Hypothalamus (tissue), 51 donors: ENCODE measurements at places on chromosomes 12 and 14.

- DNase-seq, result no peak
Measured at GRCh38 chr12:51721282-51721940, 127.1 kb downstream of the FIGNL2 start.

- no peak for DNase-seq
Measured at GRCh38 chr14:69137416-69137815, 15.5 kb downstream of the DCAF5 start.

DNA sequence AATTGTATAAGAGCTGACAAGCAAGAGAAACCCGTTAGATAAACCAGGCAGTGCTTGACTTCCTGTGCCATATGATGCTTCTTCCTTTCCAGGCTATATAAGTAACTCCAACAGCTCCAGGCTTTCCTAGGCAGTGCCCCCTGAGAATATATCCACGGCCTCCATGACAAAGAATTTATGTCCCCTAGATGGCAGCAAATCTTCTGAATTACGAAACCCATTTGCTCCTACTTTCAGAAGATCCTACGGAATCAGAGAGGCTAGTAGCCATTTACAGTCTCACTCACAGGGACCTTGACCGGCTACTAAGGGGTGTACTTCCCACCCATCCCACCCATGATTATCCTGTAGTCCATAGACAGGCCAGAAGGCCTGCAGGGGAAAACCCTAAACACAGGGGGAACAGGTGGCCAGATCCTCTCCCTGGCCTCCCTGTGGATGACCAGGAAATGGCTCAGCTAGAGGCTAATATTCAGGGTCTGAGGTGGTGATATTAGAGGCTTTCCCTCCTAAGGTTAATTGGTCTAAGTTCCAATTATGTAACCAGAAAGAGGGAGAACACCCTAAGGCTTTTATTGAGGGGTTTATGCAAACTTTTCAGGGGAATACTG is 77.2 kb upstream of the DCD start:
- DNase-seq, result no peak

GRCh38 chr14:96349286-96350075 is 13.7 kb downstream of the ATG2B start:
- no peak for DNase-seq

DNA sequence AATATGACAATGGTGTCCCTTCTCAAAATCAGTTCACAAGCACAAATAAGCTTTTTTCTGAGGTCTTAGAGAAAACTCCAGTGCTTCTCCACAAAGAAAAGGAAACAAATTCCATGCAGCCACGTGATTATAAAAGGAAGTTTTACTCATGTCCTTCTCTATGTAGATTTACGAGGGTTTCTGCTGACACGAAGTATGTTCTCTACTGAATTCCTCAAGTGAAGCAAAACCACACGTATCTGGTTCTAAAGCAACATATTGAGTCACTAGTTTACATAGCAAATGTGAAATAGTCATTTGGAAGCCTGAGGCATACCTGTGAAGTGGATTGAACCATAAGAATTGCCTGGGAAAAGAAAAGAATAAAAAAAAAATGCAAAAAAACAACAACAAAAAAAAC is 31.9 kb downstream of the BMP4 start:
- no peak for DNase-seq

GRCh38 chr14:64636208-64636979 is 67.8 kb upstream of the PLEKHG3 start:
- no peak for DNase-seq

DNA sequence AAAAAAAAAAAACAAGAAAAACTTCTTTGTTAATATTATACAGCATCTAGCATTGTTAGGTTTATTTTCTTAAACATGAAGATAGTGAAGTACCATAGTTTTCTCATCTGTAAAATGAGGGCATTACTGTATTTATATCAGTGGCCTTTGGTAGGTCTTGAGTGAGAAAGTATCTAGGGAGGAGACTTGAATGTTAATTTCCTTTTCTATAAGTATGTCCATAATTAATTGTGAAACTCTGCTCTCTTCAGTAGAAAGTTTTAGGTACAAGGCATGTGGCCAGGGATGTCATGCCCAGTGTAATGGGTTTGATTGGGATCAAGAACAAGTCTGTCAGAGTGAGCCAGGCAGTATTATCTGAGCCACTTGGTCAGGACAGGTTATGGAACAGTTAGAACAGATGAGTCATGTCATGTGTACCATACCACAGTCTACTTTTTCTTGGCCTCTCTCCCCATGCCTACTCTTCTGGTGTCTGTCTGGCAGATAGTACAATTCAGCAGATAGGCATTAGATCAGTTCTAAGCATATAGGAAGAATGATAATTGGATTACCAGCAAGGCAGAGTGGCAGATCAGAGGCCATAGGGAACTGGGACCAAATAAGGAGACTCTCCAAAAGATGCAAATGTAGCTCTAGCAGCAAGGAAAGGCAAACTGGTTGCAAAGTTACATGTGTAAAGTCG is 30.4 kb downstream of the FBXO34 start:
- DNase-seq, result no peak

- DNase-seq, result no peak
Measured at GRCh38 chr12:12804011-12804410, 9.1 kb upstream of the DDX47 start.

DNA sequence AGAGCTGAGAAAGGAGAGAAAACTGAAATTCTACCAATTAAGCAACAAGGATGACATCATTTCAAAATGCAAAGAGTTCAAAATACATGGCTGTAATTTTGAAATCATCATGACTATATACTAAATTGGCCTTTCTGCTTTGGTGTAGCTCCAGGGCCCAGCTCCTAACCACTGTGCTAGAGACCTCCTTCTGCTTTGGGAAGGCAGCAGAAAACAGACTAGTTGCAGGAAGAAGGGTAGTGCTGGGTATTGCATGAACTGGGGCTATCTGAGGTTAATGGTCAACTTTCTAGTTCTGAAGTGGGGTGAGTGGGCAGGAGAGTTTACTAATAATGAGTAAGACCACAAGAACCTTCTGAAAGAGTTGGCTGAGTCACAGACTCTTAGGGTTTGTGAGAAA is 66.2 kb downstream of the PTGER2 start:
- no peak for DNase-seq

DNA sequence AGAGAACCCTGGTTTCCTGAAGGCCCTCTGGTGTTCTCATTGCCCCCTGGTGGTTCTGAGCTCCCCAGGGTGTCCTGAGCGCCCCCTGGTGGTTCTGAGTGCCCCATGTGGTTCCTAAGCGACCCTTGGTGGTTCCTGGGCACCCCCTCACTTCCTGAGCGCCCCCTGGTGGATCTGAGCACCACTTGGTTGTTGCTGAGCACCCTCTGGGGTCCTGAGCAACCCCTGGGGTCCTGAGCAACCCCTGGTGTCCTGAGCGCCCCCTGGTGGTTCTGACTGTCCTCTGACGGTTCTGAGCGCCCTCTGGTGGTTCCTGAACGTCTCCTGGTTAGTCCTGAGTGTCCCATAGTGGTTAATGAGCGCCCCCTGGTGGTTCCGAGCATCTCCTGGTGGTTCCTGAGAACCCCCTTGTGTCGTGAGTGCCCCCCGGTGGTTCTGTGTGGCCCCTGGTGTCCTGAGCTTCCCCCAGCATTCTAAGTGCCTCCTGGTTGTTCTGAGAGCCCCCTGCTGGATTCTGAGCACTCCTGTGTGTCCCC is 568.3 kb downstream of the TMEM121 start:
- DNase-seq, result no peak

- DNase-seq, result no peak
Measured at GRCh38 chr12:1618489-1618888, 10.5 kb upstream of the WNT5B start.

GRCh38 chr12:116950628-116951325 is 40.0 kb downstream of the FBXW8 start:
- DNase-seq, result no peak

DNA sequence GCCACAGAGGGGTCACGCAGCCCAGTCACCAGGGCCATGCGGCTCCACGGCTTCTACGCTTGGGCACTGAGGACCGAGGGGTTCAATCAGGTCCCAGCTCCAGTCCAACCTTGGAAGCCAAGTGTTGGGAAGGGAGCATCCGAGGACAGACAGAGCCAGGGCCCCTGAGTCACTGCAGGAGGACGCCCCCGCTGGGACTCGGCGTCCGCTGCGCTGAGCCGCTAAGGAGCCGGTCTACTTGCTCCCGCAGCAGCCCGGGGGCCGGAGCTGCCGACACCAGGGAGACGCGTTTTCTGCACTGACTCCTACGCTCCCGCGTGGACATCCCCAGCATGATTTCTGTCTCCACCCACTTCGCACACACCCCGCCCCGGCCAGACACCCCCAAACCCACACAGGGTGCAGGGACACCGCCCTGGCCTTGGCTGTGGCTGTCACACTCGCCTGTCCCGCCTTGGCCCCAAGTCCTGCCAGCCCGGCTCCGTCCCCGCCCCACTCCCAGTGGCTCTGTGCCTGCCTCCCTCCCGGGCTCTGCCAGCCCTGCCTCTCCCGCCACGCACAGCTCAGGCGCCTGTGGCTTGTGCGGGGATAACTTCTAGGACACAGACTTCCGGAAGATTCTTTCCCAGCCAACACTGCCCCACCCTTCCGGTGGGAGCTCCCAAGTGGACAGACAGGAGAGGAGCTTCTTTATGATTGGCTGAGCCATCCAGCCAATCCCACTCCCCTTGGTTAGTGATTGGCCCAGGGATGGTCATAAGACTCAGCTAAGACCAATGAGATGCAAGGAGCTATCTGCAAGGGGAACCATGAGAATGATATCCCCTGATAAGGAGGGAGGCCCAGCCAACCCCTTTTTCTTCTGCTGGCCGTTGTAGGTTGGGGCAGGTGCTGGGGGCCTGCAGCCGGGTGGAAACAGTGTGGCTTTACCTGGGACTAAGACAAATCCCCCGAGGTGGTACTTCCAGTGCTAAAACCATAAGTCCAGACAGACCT is 118.9 kb upstream of the SFSWAP start:
- DNase-seq, result no peak

DNA sequence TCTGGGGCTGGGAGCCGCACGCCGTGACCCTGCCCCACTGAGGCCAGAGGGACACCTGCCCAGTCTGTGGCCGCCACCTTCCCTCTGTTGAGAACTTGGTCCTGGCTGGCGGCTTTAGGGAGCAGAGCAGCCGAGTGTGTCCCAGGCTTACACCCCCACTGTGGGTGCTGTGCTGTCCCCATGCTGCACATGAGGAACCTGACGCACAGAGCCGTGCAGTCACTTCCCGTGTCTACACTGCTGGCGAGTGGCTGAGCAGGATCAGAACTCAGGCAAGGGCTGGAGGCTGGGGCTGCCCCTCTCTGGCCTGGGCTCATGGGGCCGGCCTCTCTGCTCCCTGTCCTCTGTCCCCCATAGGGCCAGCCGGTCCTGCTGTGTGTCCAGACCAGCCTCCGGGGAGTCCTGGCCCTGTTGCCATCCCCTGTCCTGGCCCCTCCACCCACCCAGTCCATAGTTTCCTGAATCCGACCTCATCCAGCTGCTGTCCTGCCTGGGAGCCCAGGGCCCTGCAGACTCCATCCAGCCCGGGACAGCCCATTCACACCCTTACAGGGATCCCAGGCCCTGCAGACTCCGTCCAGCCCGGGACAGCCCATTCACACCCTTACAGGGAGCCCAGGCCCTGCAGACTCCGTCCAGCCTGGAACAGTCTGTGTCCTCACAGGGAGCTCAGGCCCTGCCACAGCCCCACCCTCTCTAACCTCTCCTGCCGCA is 10.3 kb downstream of the FBRSL1 start:
- no peak for DNase-seq

- no peak for DNase-seq
Measured at GRCh38 chr12:122162976-122163375, 11.0 kb downstream of the IL31 start.

GRCh38 chr14:103093856-103094405 is 594 bp upstream of the EXOC3L4 start:
- DNase-seq, result no peak
